ENCODE measurements at places on chromosomes 12 and 14. TPM values are rescaled to one million over a fixed set of nuclear protein-coding genes. Genes with fewer than 3 reads are reported as not detected.

DNA sequence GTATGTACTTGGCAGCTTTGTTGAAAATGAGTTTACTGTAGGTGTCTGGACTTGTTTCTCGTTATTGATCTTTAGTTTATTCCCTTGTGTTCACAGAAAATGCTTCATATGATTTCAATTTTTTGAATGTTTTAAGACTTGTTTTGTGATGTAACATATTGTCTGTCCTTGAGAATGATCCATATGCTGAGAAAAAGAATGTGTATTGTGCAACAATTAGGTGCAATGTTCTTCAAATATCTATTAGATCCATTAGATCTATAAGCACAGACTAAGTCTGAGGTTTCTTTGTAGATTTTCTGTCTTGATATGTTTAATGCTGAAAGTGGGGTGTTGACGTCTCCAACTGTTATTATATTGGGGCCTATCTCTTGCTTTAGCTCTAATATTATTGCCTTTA lies 879.6 kb upstream of the LRFN5 start:
- no peak overlapping the region for H3K27ac ChIP-seq
- DNase-seq, result no peak
- no peaks in the 10 kb centered on the region for H3K4me1 ChIP-seq
- no peaks in the 10 kb centered on the region for H3K36me3 ChIP-seq

GYS2 gene
- 0.09 TPM for total RNA-seq

DNA sequence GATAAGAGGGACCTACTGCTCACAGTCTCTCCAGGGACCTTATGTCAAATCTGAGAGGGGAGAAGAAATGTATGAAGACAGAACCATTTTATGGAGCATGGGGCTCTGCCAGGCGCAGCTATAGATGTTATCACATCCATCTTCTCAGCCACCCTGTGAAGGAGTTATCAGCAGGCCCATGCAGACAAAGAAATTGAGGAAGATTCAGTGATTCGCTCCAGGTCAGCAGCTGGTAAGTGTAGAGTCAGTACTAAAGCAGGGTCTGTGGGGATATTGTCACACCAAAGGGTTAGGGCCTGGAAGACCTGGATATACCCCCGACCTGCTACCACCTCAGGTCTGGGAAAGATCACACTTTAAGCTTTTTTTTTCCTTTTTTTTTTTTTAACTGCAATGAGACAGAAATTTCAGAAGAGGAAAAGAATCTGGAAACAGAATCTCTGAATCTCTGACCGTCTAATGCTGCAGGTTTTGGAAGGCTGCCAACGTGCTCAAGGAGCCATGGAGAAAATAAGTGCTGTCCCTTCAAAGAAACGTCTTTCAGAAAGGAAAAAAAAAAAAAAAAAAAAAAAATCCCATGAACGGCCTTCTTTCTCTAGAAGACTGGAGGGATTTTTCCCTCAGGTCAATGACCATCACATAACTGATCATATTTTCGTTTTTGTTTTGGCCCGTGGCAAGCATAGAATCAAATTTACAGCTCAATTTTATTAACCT lies 73.3 kb upstream of the PLEKHG7 start:
- DNase-seq, result no peak
- no peaks in the 10 kb centered on the region for H3K4me1 ChIP-seq
- H3K36me3 ChIP-seq, result no peaks in the 10 kb centered on the region
- H3K27me3 ChIP-seq, result no peaks in the 10 kb centered on the region
- no peak overlapping the region for H3K27ac ChIP-seq

- no peaks in the 10 kb centered on the region for H3K27me3 ChIP-seq
- no peak for DNase-seq
- H3K27ac ChIP-seq, result no peak overlapping the region
Measured at GRCh38 chr12:102763471-102763870, 153.6 kb downstream of the PAH start.

Measured in psoas muscle (tissue), 8 donors.